ENCODE measurements at places on chromosomes 16 and 17. TPM values are rescaled to one million over a fixed set of nuclear protein-coding genes. Genes with fewer than 3 reads are reported as not detected.
A peak's percentile ranks its signal among the peaks of the same experiment; 100 is the strongest.

DNA sequence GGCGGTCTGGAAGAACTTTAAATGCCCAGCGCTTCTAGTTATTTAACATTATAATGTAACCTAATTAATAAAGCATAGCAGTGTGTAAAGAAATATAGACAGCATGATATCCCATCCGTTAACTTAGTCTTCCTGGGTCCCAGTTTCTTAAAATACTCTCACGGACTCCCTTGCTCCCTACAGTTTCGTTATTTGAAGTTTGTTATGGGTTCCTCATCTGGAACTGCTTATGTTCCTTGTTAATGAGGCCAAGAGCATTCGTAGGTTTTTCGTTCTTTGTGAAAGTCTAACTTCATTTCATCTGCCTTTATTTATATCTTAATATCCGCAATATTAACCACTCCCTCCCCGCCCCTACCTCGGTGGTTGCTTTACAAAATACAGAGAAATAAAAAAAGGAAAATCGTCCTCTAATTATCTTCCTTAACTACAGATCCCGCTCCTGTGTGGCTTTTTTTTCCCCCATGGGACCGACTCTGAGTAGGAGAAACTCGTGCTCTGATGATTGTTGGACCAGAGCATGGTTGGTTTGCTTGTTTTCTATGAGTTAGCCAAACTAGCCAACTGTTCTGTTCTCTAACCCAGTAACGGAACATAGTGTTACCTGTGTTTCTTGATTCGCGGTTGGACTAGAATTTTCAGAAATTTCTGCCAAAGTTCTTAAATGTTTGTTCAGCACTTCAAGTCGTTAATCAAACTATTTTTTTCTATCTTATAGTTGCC lies 863 bp downstream of the ADPRM start:
- no peak for DNase-seq

TP53TG3 gene
- not detected for total RNA-seq

SYNGR3 gene
- 2.0 TPM for total RNA-seq

TRIM72 gene
- total RNA-seq, result 0.06 TPM

- no peak for DNase-seq
Measured at GRCh38 chr16:66261826-66262225, 104.7 kb upstream of the CDH5 start.

DNA sequence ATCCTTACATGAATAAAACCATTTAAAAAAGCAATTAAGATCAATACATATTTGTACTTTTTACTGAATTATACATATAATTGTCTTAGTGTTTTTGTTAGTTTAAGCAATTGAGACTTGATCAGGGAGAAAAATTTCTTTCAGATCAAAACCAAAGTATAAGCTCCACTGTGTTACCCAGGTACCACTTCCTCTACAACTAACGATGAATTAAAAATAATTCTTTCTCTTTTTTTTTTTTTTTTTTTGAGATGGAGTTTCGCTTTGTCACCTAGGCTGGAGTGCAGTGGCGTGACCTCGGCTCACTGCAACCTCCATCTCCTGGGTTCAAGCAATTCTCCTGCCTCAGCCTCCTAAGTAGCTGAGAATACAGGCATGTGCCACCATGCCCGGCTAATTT lies 6.8 kb downstream of the FBXO47 start:
- no peak for DNase-seq

GRCh38 chr17:28174352-28175046 lies 132.0 kb downstream of the NLK start:
- no peak for DNase-seq

- DNase-seq, result no peak
Measured at GRCh38 chr17:79732804-79733691, 2.3 kb downstream of the ENPP7 start.

DNA sequence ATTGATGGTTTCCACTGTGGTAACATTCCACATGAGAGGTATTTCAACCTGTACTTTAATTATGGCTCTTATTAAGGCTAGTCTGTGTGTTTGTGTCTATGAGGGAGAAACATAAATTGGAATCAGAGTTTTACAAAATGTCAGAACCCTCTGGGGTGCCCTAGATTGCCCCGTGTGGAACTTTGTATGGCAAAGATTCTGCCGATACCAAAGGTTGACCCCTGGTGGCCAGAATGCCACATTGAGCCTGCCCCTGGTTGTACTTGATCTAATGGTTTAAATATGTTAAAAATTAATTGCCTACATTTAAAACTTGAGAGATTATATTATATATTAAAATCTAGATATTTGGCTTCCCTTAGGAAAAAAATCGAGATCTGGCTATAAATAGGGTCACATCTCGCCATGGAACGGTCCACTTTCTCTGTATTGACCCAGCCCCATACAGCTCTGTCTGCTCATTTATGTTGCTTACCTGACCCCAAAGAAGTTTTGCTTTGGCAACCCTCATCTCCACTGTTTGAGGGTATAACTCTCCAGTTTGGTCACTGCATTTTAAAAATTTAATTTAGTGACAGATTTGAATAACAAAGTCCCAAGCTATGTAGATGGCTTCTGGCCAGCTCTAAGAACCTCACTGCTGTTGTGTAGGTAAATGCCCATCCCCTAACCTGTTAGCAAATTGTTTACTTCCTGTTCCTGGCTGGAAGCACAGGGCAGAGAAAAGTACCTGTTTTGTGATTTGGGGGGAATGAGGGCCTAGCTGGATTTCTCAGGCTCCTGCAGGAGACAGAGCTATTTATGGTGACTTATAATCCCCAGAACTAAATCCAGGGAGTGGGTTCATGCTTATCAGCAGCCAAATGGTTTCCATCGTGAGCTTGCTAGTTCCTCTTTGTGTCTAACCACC lies 95.0 kb downstream of the PLCG2 start:
- DNase-seq, result peak; percentile 63

CTRB1 gene
- not detected for total RNA-seq

CDK5R1 gene
- total RNA-seq, result 12.4 TPM

CHST4 gene
- not detected for total RNA-seq

DNA sequence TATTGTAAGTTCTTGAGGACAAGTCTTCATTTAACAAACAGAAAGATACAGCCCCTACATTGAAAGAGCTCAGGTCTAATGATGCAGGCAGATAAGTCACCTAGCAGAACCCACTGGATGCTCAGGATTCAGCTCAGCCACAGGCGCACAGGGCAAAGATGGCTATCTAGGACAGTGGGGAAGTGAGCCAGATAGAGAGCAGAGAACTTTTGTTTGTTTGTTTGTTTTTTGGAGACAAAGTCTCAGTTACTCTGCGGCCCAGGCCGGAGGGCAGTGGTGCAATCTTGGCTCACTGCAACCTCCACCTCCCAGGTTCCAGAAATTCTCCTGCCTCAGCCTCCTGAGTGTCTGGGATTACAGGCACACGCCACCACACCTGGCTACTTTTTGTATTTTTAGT lies 20.4 kb downstream of the METTL2A start:
- DNase-seq, result no peak

GRCh38 chr16:35173295-35173694 lies 1713.9 kb downstream of the TP53TG3F start:
- DNase-seq, result no peak

GRCh38 chr16:84486551-84487235 lies 17.8 kb downstream of the MEAK7 start:
- no peak for DNase-seq

DNA sequence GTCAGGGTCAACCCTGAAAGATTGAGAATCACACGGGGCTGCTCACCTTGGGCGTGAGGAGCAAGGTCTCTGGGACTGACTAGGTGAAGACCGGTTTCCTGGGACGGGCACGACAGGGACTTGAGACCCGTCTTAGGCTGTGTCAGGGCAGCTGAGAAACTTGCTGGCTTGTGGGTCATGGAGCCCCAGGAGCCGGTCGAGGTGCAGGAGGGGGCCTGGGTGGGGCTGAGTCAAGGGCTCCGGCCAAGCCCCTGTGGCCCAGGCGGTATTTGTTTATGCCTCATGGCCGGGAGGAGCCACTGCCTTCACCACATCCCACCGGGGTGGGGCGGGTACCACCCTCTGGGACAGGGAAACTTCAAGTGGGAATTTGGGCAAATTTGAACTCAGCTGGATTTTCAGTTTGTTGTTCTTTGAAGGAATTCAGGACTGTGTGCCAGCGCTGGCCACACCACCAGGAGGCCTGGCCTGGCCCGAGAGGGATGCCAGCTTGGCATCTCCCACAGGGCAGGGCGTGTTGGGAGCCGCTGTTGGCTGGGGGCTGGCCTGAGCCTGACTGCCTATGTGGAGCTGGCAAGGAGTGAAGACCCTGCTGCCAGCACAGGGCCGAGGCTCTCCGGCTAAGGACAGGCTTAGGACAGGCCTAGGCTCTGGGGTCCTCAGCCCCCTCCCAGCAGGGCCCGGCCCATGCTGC lies 116.1 kb downstream of the METRNL start:
- DNase-seq, result peak; percentile 1

DNA sequence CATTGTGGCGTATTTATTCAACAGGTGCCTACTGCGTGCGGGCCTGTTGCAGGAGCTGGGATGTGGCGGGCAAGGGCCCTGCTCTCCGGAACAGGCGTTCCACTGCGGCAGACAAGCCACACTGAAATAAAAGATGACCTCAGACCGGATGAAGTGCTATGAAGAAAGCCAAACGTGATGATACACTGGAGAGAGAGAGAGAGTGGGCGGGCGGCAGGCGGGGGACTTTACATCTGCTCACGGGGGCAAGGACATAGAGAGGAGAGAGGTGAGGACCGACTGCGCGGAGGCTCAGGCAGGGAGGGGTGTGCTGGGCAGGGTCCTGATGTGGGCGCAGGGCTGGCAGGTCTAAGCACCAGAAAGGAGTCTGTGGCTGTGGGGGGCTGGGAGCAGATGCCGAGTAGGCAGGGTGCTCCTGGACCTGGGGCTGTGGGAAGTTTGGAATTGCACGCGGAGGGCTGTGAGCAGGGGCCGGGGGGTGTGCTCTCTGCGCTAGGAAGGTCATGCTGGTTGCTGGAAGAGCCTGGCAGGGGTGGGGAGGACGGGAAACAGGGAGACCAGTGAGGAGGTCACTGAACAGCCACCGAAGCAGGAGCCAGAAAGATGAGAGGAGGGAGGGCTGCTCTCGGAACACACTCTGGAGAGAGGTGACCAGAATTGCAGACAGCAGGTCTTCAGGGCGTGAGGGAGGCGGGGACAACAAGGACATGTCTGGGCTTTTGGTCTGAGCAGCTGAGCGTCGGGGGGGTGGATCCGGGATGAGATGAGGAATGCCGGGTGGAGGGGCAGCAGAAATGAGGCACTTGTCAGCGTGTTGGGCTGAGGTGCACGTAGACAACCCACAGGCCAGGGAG lies 9.9 kb downstream of the MXRA7 start:
- DNase-seq, result no peak

TPSD1 gene
- not detected for total RNA-seq

LYRM9 gene
- 1.3 TPM for total RNA-seq

KRT33A gene
- not detected for total RNA-seq

CCDC144A gene
- 12.2 TPM for total RNA-seq

DNA sequence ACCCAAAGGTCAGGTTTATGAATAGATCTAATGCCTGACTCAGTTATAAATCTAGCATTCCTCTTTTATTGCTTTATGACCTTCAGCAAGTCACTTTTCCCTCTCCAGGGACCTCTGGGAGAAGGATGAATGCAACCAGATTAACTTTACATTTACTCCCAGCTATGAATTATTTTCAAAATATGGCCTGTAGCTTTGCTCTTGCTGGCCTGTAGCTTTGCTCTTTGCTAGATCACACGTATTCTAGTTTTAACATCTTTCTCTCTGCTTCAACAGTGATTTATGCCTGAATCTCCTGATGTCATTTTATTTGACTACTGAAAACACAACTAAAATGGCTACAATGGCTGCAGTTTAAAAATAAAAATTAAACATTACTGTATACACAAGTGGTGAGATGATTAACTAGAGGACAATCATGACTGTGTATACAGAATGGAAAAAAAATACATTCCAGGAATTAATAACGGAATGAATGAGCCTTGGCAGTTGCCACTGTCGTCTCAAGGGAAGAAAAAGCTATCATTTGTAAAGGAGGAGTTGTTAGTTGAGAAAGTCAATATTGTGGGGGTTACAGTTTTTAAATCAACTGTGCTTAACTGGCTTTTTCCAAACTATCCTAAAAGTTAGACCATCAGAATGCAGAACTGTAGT lies 434.5 kb upstream of the GOT2 start:
- no peak for DNase-seq

TBX21 gene
- total RNA-seq, result 39.6 TPM

NPIPA5 gene
- 11.4 TPM for total RNA-seq

GRCh38 chr17:78576389-78577112 lies 645 bp downstream of the DNAH17 start:
- no peak for DNase-seq

KRTAP16-1 gene
- not detected for total RNA-seq

GRCh38 chr17:41383690-41384089 lies 1.6 kb upstream of the KRT34 start:
- DNase-seq, result no peak
